T1000 (cell line): ENCODE measurements at places on chromosomes 11 and 22.

DNA sequence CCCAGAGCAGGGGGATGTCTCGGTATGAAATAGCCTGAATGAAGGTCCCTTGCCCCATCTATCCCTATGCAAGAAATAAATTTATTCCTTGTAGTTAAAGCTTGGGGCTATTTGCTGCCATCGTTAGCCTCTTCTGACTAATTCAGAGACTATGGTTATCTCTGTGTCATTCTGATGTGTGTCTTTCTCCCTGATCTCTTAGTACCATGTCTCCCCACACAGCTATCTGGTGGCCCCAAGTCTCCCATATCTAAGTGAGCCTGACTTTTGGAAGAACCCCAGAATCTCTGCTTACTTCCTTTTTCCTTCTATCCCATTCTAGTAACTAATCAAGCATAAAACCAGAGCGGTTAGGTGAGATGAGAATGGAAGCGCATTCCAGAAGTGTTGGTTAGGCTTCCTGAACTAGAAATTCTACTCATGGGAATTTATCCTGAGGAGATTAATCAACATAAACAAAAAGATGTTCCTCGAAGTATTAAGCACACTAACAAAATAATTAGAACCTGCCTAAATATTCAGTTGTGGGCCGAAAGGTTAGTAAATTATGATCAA, 71.4 kb upstream of the BMAL1 start:
- DNase-seq = no peak

- no peak for DNase-seq
These were observed 28.1 kb upstream of the SCGB1A1 start for GRCh38 chr11:62390722-62391121.

DNA sequence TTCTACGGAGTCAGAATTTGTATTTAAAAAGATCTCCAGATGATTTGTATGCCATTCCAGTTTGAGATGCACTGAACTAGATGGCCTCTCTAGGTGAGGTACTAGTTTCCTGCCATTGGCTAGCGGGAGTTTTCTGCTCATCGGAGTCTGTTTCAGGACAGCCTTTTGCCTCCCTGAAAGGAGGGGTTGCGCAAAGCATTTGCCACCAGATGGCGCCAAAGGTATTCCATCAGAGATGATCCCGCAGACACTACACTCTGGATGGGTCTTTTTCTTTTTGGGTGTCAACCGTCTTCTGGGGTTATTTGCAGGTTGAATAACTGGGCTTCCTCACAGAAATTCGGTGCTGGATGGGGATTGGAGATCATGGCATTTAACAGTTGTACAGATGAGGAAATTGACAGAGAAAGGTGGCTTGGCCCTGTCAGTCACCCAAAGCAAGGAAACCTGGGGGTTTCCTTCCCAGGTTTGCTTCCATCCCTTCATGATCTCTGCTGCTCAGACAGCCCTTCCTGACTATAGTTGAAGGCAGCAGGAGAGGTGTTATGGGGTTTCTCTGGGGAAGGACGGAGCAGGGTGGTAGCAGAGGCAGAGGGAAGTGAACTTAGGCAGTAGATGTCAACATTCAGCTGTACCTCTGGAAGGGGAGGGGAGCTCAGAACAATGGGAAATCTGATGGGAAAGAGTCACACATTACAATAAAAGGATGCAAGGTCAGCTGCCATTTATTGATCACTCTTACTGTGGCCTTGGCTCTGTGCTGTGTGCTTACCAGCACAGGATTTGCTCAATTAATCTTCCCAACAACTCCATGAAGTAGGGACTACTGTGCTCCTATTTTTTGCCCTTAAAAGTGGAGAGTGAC, 81.6 kb downstream of the CCDC81 start:
- peak; percentile 45 for DNase-seq

- DNase-seq = no peak
These were observed 21.2 kb upstream of the CLMP start for GRCh38 chr11:123216249-123216648.

- DNase-seq = no peak
These were observed 12.1 kb downstream of the TAF1D start for GRCh38 chr11:93729129-93729616.

GRCh38 chr22:18023509-18024275, 669 bp downstream of the MICAL3 start:
- DNase-seq = peak; percentile 67

GRCh38 chr11:19972091-19972490, 188.2 kb downstream of the DBX1 start:
- no peak for DNase-seq

GRCh38 chr11:34641456-34641855, 20.6 kb downstream of the EHF start:
- DNase-seq = no peak

GRCh38 chr11:74024261-74025029, 15.6 kb upstream of the UCP3 start:
- no peak for DNase-seq

DNA sequence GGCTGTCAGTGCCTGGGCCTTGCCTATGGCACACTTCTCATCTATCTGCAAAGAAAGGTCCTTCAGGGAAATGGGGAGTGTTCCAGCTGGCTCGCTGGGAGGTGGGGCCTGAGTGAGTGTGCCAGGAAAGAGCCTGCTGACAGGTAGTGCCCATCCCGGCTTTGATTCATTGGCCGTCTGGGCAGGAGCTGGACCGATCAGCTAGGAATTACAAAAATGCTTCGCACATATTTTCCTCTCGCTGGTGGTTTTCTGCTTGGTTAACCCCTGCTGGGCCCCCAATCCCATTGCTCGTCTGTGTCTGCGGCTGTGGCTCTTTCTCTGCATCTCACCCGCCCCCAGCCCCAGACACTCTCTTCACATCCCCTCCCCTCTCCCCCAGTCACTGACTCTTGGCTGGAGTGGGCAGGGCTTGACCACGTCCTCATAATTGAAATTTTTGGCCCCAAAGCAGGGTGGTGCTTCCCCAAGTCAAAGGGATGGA, 10.8 kb downstream of the LIF start:
- peak; percentile 76 for DNase-seq

DNA sequence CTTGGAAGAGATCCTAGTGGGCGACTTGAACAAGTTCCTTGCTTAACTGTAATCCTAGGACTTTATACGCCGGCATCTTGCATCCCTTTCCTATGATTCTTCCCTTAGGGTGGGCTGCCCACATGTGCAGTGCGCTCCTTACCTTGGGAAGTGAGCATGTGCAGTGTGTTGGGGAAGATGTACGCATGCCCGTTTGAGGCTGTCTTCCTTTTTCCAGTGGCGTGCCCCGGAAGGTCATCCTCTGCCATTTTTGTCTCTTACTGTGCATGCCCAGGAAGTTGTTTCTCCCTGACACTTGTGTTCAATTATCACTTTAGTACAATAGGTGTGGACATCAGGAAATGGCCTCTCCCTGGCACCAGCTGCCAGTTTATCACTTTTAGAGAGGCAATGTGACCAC, 936.5 kb downstream of the TBC1D22A start:
- no peak for DNase-seq

DNA sequence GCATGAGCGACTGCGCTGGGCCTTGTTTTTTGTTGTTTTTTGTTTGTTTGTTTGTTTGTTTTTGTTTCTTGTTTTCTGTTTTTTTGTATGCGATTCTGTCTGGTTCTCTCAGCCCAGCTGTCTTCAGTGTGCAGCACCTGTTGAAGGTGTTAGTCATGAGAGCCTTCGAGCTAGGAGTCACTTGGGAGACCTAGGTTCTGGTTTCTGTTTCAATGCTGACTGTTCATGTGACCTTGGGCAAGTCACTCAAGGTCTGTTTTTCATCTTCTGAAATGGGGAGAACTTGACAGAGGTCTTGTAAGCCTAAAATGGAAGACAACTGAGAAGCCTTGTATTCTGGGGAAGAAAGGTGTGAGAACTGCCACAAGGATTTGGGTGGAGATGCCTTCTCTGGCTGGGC, 1.8 kb downstream of the DCPS start:
- no peak for DNase-seq

DNA sequence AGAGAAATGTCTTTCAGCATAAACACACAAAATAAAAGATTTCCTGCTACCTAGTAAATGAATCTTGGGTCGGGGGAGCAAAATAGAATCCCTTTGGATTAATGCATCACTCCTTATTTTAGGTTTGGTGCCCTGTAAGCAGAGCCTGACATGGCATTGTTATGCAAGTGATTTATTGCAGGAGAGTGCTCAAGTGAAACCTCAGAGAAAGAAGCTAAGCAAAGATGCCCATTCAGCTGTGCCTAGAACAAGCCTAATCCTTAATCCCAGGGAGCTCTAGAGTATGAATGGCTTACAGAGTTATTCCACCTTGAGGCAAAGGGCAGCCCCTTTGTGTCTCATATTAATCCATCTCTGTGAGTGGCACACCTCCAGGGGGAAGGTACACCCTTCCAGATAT, 21.1 kb downstream of the C11orf87 start:
- DNase-seq = no peak

- DNase-seq = no peak
These were observed 4.9 kb downstream of the LRP5 start for GRCh38 chr11:68317147-68317785.

DNA sequence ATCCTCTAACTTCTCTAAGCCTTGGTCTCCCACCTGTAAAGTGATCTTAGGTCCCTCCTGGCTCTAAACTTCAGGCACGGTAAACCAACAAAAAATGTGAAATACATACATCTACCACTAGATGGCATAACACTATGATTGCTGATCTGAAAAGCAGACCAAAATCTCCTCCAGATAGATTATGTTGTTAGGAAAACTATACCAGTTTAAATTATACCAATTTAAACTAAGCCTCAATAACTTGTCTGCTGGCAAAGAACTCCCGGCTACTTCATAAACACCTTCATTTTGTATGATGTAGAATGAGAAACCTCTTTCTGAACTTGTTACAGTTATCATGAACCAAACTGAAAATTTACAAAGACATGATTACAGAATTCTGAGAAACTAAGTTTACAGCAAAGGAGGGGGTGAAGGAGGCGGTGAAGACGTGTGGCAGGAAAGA, 85.9 kb downstream of the SBF2 start:
- no peak for DNase-seq

DNA sequence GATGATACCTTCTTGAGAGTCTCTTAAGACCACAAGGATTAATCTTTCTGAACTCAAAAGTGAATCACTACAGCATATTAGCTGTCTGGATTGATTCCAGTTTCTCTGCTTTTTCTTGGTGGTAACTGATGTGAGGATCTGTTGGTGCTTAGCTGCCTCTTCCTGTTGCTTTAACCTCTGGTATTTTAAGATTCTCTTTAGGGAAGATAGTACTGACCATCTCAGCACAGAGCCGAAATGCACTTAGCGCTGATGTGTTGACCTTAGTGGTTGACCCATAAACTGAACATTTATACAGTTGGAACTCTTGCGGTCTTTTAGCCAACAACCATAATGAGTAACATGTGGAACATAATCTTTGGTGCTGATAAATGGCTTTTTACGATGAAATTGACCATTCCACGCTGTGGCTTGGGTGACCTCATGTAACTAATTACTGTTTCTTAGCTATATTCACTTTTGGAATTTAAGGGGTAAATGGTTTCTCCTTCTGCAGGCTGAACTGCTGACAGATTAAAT, 33.7 kb downstream of the APLP2 start:
- peak; percentile 56 for DNase-seq

DNA sequence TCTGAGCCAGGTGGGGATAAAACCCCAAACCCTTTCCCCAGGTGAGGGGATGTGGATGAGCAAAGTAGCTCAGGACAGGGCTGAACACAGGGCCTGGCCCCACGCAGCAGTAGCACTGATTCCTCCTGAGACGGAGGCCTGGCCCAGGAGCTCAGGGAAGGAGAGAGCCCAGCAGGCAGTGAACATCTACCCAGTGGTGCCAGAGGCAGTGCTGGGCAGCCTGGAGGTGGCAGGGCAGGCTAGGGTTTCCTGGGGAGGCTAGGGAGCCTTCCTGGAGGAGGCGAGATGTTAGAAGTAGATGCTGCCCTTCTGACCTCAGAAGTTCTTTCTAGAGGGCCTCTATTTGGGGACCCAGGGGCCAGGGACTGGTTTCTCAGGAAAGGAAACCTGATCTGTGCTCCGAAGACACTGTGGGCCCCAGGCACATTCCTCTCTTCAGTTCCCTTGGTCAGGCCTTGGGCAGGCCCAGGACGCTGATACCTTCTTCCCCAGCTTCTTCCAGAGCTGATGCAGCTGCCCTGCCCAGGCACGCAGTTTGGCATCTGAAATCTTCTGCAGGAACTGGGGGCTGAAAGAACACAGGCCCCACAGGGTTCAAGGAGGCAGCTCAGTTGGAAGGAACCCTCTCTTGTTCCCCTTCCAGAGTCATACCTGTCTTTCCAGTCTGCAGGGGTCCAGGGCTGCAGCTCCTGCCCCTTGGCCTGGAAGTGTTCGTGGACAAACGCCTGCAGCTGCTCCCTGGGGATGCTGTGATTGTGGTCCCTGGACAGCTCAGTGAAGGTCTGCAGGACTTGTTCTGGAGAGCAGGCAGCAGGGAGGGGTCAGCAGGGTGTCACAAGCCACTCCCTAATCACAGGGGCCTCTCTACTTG, 16.8 kb downstream of the TREH start:
- DNase-seq = no peak

DNA sequence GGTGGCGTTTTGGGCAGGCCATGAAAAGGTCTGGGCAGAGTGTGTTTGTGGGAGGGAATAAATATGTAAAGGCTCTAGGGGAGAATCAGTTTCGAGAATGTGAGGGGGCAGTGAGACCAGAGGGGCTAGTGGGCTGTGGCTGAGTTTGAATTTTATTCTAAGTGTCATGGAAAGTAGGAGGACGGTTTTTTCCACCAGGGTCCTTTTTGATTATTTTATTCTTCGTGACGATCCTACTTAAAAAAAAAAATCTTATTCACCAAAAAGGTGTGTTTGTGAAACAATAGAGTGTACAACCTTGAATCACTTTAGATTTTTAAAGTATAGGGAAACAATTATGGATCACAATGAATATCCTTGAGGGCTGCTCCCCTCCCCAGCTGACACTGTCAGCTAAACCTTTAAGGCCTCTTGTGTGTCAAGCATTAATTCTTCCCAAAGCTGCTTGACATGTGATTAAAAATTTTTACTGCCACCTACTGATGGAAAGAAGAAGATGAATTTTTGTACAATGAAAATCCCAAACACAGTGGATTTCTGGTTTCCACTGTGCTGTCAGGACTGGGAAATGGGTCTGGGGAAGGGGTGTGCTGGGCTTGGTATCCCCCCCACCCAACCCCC, 107.5 kb upstream of the OR4B1 start:
- DNase-seq = no peak

- DNase-seq = no peak
These were observed 127.1 kb upstream of the OR9Q1 start for GRCh38 chr11:57896361-57897145.
